Kidney (tissue), 22 donors: ENCODE measurements at places on chromosomes 5 and 9. TPM values are rescaled to one million over a fixed set of nuclear protein-coding genes. Genes with fewer than 3 reads are reported as not detected.

DNA sequence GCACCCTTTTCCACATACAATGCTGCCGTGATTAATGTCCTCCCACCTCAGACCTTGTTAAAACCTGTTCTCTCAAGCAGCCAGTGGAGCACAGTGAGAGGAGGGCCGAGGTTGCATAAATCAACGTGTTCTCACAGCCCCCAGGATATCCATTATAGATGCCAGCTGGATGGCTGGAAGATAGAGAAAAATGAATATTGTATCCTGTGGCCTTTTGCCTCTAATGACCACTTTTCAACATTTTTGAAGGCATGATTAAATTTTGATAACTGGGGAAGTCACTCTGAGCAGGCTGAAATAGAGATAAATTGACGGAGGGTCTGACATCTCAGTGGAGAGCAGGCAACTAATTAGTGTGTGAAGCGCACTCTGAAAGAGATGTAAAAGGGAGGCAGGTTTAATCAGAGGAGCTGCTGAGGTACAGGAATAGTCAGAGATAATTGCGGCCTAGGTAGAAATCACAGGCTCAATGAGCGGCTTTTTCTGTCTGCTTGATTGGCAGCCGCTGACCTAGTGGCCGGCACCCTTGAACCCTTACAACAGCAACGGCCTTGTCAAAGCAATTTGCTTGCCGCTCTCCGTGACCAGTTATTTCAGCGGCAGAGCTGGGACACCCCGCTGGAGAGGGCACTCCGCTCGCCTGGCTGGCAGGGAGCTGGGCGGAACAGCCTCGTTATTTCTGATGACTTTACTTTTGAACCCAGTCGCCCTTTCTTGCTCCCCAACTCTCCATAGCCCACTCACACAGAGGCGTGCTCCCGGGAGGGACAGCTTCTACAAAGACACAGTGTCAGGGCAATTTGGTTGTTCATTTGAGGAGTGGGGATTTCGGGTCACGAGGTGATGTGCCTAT lies 560.7 kb downstream of the PSAT1 start:
- DNase-seq = peak; percentile 73

GRCh38 chr9:123326662-123327093 lies 29.3 kb upstream of the CRB2 start:
- DNase-seq = peak; percentile 53

F2RL2 gene
- 0.44 TPM for total RNA-seq

GRCh38 chr5:157212307-157212706 lies 31.7 kb downstream of the ITK start:
- no peak for DNase-seq

CDKN2B-AS1 gene
- total RNA-seq = 0.82 TPM

LRRC19 gene
- total RNA-seq = 14.8 TPM

- no peak for DNase-seq
Measured at GRCh38 chr5:146758938-146759337, 119.6 kb downstream of the PPP2R2B start.

DNA sequence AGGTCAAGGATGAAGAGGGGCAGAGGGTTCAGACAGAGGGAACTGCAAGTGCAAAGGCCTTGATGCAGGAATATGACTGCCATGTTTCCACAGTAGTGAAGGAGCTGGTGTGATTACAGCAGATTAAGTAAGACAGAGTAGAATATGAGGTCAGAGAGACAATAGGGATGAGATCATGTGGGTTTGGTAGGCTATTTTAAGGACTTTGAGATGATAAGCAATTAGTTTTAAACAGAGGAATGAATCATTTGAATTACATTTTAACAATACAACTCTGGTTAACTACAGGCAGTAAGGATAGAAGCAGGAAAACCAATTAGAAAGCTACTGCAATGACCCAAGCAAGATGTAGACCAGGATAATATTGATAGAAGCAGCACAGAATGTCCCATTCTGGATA lies 7.7 kb downstream of the CENPK start:
- no peak for DNase-seq

PCDHB6 gene
- 2.0 TPM for total RNA-seq

DNA sequence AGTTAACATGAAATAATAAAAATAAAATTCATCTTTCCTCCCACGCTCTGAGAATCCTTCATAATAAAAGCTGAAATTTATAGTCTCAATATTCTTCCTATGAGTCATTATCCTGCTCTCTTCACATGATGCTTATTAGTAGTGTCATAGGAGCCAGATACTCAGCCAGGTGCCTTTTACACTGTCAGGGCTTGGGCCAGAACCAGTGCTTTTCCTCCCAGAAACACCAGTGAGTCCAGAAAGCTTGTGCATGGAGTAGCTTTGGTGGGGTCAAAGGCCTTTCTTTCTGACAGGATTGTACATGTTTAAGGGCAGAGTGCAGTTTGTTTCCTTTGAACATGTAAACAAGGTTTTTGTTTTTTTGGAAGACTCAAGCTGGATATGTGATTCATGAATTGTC lies 6.8 kb downstream of the LSM11 start:
- DNase-seq = no peak

DNA sequence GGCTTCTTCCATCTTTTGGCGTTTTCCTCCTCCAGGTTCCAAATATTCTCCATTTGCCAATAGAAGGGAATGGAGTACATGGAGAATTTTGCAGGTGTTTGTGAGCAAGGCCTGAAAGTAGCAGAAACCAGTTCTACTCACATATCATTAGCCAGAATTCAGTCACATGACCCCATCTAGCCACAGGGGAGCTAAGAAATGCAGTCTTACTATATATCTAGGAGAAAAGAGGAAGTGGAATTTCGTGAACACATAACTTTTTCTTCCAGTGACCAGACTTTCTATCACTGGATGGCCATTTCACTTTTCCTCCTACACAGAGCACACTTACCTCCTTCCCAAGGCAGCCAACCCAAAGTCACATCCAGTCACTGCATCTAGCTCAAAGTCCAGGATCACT lies 55.1 kb downstream of the LOX start:
- no peak for DNase-seq

DNA sequence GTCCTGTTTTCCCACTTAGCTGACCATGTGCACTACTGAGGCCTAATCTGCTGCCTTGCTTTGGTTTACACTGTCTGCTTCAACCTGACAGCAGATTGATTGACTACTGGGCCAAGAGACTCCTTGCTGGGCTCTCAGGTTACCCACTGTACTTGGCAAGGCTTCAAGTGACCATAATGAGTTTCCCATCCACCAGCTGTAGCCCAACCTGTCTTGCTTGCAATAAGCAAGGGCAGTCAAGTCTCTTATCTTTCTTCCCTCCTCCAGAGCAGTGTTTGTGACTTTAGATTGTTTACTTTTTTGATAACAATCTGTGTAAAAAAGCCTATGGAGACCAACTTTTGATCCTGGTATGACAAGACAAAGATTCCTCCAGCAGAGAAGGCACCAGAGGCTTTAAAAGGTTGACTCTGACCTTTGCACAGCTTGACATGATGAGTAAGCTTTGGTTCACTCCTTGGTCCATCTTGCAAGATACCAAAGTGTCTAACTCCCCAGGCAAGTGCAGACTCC lies 912.3 kb upstream of the SEMA6A start:
- DNase-seq = peak; percentile 66

ADGRV1 gene
- total RNA-seq = 7.0 TPM

CHMP5 gene
- total RNA-seq = 65.2 TPM
